ENCODE measurements at places on chromosomes 3 and 15.

- DNase-seq, result no peak
These were observed 27.8 kb downstream of the KLHL6 start for GRCh38 chr3:183527428-183528379.

DNA sequence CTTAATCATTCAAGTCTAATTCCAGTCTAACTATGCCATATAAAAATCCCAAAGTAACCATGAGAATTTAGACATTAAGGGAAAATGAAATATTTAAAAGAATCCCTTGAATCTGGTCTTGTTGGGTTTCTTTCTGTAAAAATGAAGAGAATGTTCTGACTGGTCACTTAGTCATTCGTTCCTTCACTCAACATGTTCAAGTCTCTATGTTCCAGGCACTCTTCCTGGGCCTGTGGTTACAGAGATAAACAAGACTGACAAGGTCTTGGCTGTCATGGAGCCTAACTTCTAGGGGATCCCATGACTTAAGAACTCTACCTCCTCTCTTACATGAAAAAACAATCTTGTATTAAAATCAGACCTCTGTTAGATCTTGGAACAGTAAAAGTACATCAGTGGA is 638.6 kb upstream of the TBL1XR1 start:
- no peak for DNase-seq

DNA sequence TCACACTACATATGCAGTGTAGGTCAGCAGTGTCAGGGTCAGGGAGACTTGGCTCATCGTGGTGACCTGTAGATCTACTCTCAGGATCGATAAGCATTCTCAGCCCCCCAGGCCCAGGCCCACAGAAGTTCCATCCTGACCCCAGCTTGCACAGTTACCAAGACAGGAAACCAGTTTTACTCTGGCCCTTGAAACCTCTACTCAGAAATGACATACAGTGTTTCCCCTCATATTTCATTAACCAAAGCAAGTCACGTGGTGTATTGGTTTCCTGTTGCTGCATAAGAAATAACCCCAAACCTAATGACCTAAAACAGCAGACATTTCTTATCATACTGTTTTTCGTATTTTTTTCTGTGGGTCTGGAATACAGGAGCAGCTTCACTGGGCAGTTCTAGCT is 242.2 kb downstream of the SLCO3A1 start:
- DNase-seq, result no peak

DNA sequence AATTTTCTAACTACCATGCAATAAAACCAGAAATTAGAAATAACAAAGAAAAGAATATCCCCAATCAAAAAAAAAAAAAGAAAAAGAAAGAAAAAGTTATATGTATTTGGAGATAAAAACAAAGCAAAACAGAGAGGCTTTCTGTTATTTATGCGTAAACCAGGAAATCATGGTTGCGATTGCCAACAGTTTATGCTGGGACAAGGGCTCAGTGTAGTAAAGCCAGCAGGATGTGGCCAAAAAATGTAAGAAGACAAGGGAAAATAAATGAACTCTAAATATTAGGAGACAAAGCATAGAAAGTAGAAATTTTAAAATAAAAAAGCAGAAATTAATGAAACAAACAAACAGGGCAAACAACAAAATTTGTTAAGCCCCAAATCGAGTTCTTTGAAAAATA is 27.2 kb upstream of the GOLGA8J start:
- no peak for DNase-seq

- no peak for DNase-seq
These were observed 120.0 kb downstream of the EEFSEC start for GRCh38 chr3:128273109-128273840.

- DNase-seq, result no peak
These were observed 35.1 kb downstream of the CYFIP1 start for GRCh38 chr15:22945071-22945470.

GRCh38 chr3:65391068-65391467 is 647.6 kb downstream of the MAGI1 start:
- DNase-seq, result no peak

DNA sequence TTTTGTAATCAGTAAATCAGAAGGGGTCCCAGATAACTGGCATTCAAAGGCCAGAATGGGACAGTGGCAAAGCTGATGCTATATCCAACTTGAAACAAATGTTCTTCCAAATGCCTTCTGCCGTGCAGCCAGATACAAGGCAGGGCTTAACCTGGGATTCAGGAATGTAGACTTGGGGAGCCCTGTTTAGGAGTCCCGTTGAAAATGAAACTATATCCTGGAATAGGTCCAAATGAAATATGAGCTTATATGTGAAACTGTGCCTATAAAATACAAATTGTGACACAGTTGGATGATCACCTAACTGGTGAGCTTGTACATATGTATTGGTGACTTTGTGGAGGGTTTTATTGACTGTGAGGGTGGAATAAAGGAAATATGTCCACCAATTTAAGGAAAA is 28.7 kb downstream of the FRMD4B start:
- no peak for DNase-seq

DNA sequence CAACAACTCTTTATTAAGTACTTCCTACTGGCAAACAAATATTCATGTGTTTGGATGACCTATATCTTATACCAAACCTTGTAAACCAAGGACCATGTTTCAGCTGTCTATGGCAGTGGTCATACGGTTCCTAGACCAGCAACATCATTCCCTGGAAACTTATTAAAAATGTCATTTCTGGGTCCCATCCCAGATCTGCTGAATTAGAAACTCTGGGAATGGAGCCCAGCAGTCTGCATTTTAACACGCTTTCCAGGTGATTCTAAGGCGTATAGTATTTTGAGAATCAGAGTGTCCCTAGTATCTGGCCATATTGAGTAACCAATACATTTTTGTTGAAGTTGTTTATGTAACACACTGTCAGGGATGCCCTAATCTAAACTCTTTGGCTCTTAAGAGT is 363.4 kb upstream of the LRRC3B start:
- no peak for DNase-seq

DNA sequence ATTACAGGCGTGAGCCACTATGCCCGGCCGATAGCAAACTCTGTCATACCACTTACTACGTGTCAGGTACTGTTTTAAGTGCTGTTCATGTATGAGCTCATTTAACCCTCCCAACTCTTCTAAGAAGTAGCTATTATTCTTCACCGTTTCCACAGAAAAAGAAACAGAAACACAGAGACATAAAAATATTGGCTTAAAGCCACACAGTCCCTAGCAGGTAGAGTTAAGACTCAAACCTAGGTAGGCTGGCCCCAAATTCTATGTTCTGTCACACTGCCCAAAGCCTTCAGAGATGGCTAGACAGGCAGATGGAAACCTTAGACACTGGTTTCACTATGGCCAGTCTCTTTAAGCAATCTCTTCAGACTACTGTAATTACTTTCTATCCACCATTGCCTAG is 149.8 kb upstream of the KCNMB2 start:
- DNase-seq, result no peak

DNA sequence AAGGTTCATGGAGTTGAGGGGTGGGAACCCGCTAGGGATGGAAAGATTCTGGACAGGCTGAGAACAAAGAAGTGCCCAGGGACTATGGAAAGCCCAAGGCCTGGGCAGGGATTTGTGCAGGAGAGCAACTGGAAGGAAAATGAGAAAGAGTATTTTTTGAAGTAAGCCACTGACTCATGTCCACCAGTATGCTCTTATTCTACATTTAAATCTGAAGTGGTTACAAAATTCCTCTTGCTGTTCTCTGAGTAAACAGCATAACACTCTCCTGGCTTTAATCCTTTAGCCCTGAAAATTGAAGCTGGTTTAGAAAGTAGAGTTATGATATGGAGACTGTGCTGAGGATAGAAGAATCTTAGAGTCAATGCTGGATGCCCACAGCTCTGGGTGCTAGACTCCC is 165.2 kb downstream of the ISL2 start:
- no peak for DNase-seq

- DNase-seq, result no peak
These were observed 312.9 kb downstream of the ZBBX start for GRCh38 chr3:167066977-167067786.

- no peak for DNase-seq
These were observed 247.1 kb upstream of the ST8SIA2 start for GRCh38 chr15:92146511-92147150.

DNA sequence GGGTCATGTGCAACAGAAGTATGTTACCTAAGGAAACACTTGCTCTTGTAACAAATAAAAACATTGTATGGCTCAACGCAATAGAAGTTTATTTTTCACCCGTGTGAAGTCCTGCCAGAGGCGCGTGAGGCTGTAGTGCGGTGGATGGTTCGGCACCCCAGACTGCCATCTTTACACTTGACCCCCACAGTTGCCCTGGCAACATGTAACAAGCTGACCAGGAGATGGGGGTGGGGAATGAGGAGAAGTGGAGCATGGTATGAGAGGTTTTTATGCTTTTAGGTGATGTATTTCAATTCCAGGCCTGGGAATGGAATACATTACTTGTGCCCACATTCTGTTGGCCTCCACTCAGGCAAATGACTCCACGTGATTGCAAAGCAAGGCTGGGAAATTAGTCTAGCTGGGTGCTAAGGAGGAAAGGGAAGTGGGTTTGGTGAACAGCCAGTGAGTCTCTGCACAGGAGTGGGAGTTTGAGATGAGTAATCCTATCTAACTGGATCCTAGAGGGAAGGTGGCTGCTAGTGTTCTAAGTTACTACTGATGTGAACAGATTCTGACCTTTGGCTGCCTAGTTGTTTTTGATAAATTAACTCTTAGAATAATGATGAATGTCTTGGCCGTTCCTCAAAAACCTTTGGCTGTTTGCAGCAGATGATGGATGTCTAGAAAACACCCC is 33.8 kb upstream of the GREM1 start:
- no peak for DNase-seq

GRCh38 chr3:184746131-184747120 is 34.6 kb upstream of the MAGEF1 start:
- no peak for DNase-seq

GRCh38 chr3:154819491-154819890 is 260.6 kb upstream of the MME start:
- DNase-seq, result no peak

DNA sequence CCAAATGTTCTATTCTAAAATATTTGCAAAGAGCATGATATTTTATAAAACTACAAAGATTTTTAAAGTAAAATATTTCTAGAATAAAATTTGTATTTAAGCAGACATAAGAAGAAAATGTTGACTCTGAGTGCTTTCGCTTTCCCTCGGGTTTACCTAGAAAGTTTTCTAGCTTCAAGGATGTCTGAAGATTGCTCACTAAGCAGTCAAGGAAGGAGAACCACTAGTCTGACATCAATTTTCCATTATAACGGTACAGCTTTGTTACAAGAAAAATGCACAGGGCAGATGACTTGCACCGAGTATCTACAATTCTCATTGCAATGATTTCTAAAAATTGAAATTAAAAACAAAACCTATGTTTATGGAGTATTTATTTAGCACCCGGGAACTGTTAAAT is 14.2 kb downstream of the GPR15 start:
- DNase-seq, result no peak

GRCh38 chr3:144866476-144866875 is 894.9 kb downstream of the DIPK2A start:
- DNase-seq, result no peak

- DNase-seq, result no peak
These were observed at the start of gene PLCB2 for GRCh38 chr15:40307421-40308211. TSS of gene PLCB2 (minus strand) at chr15:40307935. CDS start at chr15:40307672, 263 bp downstream.

DNA sequence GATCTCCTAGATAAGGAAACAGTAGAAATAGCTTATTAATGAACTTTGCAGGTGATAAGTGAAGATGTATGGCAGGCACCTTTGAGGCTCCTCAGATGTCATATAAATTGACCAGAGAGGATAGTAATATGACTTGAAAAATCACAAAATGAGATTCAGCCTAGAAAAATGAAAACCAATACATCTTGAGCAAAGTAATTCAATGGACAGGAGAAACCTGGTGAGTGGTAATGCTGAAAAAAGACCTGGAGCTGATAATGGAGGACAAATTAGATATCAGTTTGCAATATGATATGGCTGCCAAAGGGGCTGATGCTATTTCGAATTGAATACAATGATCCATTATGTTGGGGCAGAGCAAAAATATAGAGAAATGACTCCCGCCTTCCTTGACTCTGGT is 103.9 kb downstream of the LSAMP start:
- no peak for DNase-seq

- DNase-seq, result no peak
These were observed 117.7 kb downstream of the MYLK start for GRCh38 chr3:123766193-123767008.

DNA sequence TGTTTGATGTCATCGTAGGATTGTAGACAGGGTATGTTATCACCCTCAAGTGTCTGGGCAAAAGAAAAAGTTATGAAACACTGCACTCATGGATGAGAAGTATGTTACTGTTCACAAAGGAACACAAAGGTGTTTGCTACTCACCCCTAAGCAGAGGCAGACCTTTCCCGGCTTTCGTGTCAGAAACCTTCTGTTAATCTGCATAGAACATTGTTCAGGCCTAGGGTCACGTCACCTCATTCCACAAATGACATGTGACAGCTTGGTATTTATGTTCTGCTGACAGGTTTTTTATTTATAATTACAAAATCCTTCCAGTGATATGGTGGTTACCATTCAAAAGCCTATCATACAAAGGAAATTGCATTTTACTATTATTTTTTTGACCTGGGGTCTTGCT is 16.5 kb downstream of the THUMPD3 start:
- no peak for DNase-seq

DNA sequence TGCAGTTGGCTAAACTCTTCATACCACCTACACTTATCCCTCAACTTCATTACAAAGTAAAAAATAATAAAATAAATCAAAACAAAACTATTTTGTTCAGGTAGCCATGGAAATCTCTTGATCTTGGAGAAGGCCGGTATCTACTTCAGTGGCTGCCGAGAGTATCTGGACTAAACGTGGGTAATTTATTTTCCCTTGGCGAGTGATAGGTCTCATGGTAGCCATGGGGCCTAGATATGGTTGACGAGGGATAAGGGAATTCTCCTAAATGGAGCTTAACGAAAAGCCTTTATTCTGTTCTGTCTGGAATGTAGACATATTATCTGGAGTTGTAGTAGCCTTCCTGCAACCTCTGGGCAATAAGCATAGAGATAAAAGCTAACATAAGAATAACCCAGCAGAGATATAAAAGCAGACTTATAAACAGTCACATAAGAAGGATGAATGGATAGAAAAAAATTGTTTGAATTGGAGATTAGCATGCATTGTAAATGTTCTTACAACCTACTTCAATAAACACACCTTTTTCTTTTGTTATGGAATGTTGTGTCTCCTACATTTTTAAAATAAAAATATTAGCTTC is 281.3 kb upstream of the ARRDC4 start:
- DNase-seq, result no peak

- no peak for DNase-seq
These were observed 43.9 kb downstream of the ONECUT1 start for GRCh38 chr15:52746162-52746757.

DNA sequence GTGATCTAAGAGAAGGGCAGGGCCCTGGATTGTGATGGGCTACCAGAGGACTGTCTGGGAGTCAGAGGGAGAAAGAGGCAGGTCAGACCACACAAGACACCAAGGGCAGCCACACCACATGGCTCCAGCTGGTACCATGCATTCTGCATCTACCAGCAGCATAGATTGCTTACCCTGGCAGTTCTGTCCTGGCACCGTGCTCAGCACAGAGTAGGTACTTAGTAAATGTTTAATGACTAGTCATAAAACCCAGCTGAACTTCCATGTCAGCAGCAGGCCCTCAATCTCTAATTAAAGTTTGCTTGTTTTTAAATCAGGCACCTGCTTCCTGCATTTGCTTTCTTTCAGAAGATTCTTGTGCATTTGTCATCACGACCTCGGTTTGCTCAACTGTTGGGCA is 77.3 kb upstream of the ATP2B2 start:
- no peak for DNase-seq

Data from DMS 273 treated with DMSO at 0.1 percent for 48 hours (cell line).